ENCODE measurements at places on chromosomes 6 and 20. TPM values are rescaled to one million over a fixed set of nuclear protein-coding genes. Genes with fewer than 3 reads are reported as not detected.

DNA sequence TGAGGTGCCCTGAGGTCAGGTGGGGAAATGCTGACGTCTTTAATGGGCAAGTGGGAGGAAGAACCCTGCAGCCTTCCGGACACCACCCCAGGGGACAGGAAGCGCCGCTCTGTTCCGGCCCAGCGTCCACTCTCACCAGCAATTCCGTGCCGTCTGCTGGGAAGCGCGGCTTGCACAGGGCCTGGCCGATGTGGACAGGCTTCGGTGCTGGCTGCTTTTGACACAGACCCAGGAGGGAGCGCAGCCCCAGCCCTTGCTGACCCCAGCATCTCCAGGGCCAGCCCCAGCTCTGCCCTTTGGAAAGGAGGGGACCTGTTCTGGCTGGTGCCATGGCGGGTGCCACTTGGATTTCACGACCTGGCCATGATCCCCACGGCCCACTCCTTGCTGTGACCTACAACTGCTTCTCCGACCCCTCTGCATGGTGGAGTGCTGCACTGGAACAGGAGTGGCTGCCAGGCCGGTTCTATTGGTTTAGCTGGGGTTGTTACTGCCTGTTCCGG, 123.2 kb downstream of the DLL1 start:
- no peaks in the 10 kb centered on the region for H3K36me3 ChIP-seq
- H3K4me3 ChIP-seq = no peak overlapping the region
- no peak overlapping the region for H3K27ac ChIP-seq
- H3K4me1 ChIP-seq = no peaks in the 10 kb centered on the region
- H3K27me3 ChIP-seq = peaks cover 48% of the 10 kb centered on the region

Gene CDC5L
- total RNA-seq = 26.4 TPM

Gene COL21A1
- 5.4 TPM for total RNA-seq

Gene SLC13A3
- not detected for total RNA-seq

Measured in MCF 10A (cell line).